ENCODE measurements at places on chromosomes 13 and 19.

GRCh38 chr19:35856546-35857149, at the start of gene KIRREL2:
Gene KIRREL2 (plus strand): TSS chr19:35856911. CDS start chr19:35857120, 209 bp downstream.
- no peak for DNase-seq

DNA sequence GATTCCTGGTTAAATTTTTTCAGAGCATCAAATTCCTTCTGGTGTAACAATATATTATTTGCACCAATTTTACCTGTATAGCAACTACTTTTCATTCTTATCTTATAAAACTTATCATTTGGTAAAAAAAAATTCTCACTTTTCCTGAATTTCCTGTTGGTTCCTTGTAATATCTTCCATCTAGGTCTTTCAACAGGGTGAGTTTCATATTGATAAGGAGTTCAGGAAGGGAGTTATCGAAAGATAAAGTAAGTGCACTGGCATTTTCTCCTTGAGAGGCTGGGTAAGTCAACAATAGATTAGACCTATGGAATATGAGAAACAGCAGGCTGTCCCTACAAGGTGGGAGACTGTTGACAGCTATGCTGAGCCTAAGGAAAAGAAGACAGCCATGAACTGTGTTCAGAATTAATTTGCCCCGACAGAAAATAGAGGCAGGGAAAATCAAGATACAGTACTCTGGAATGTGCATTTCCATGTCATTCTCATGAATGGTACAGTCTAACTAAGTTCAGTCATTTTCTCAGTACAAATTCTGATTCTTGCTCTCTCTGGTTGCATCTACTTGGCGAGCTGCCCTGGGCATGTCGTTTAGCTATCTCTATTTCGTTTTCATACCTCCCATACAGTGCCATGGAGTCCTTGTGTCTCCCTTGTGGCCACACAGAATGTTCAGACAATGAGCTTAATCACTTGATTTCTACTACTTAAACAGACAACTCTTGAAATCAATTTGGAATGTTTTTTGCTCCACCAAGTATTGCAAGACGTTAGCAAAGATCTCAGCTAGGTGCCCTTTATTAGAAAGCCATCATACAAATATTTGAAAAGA, 9.9 kb downstream of the IGFL1 start:
- DNase-seq, result no peak

DNA sequence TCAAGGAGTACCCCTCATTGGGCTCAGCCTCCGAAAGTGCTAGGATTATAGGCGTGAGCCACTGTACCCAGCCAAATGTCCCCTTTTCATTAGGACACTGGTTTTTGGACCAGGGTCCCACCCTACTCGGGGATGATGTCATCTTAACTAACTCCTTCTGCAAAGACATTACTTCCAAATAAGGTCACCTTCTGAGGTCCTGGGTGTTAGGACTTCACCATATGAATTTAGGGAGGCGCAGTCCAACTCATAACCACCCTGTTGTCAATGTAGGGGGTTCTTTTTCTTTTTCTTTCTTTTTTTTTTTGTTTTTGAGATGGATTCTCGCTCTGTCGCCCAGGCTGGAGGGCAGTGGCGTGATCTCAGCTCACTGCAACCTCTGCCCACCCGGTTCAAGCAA, 32.7 kb upstream of the NFIC start:
- no peak for DNase-seq

DNA sequence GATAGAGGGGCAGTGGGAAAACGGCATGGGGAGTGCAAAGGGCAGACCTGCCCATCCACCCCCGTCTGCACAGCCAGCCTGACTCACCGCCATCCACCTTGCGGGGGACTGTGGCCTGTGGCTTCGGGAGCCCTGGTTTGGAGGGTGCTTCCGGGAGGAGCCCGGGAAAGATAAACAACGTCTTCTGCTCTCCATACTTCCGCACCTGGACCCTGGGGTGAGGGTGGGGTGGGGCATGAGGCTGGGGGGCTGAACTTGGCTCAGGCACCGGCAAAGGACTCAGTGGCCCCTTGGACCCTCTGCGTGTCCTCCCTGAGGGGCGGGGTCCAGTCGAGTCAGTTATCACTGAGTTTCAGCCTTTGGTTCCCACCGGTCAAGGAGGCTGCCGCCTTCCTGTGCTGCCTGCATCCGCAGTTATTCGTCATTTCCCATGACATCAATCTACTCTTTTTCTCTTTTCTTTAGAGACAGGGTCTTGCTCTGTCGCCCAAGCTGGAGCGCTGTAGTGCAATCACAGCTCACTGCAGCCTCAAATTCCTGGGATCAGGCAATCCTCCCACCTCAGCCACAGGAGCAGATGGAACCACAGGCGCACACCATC, 3.2 kb downstream of the GPR108 start:
- DNase-seq, result no peak

- no peak for DNase-seq
Measured at GRCh38 chr13:21511849-21512248, 52.7 kb upstream of the ZDHHC20 start.

- no peak for DNase-seq
Measured at GRCh38 chr13:72403396-72404010, 323.9 kb downstream of the MZT1 start.

GRCh38 chr19:45280471-45280961, 29.4 kb downstream of the MARK4 start:
- DNase-seq, result no peak

DNA sequence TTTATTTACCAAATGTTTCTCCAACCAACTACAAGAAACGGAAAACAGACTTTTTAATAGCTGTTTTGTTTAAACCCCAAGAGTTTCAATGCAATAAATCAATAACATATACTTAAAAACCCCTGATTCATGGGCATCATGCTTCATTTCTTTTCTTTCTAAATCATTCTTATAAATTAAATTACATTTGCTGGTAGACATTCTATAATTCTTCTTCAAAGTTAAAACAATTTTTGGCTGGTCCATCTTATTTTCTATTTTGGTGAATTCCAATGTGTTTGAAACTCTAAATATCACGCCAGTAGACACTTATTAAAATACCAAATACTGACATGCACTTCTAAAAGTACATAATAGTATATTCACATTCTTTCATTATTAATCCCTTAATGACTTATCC, 408.6 kb downstream of the LIG4 start:
- no peak for DNase-seq

DNA sequence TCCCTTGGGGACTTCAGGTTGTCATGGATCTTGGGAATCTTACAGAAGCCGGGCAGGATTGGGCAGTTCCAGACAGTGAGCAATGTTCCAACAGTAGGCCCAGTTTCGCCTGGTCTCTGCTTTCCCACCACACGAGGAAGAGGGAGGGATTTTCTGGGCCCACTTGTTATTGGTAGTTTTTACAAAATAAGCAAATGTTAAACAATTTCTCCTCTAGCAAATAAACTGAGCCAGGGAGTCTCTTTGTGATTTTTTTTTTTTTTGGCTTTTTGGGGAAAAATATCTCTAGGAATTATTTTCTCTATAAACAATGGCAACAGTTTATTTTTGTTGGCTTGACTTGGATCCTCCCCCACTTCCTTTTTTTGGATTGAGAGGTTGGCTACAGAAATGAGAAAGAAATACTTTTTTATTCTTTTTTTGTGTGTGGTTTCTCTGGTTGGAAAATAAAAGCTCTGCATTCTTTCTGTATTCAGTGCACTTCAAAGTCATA, 89.3 kb downstream of the TM9SF2 start:
- no peak for DNase-seq

DNA sequence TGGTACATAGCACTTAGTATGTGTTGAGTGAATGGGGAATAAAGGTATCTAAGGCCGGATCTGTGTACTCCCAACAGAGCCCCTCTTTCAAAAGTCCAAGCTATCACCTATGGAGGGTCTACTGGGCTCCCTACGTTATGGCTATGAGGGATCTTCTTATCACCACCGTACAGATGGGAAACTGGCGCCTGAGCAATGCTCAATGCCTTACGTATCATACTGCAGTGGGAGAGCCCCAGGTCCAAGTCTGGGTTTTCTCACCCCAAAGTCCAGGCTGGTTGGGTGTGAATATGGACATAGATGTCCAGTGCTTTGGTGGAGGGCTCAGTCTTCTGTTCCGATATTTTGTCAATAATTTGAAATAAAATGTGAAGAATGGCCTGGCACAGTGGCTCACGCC, 13.1 kb upstream of the GGACT start:
- no peak for DNase-seq

DNA sequence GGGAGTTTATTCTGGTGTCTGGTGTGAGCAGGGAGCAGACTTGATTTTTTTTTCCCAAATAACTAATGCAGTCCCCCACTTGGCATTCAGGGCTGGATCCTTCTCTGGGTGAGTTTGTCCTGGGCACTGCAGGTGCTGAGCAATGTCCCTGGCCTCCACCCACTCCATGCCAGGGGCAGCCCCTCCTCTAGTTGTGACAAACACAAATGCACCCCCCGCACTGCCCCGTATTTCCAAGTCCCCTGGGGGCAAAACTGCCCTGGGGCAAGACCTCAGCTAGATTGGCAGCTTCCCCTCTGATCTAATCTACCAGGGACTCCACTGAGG, 6.4 kb downstream of the MOB3A start:
- DNase-seq, result no peak

DNA sequence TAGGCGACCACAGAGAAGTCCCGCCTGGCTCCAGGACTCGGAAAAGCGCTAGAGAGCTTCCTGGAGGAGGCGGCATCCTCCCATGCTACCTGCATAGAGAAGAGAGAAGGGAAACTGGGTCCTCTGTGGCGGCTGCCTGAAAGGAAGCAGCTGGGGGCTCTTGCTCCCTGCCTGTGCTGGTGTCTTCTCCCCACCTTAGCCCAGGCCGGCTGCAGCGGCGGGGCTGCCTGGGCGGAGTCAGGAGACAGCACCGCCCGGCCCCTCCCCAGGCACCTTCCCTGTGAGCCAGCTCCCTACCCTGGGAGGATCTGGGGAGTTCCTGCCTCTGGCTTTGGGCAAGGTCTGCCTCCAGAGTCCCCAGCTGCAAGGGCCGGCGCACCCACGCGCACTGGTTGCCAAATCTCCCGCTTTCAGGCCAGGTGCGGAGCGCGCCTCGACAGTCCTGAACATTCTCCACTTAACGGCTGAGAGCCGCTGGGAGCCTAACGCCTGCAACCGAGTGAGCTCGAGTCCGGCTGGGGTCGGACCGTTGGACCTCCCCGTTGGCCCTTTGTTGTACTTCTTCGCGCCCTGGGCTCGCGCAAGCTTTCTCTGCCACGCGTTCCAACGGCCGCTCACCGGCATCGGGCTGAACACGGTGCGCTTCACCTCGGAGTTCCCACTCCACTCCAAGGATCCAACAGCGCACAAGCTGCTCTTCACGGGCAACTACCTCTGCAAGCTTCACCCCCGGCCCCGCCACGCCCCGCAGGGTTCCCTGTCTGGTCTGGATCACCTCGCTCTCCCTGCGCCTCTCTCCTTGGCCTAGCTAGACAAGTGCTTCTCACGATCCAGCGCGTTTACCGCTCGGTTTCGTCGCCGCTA, 21.8 kb upstream of the ZNF30 start:
- no peak for DNase-seq

GRCh38 chr13:104759069-104759468, 1692.9 kb upstream of the SLC10A2 start:
- no peak for DNase-seq

- no peak for DNase-seq
Measured at GRCh38 chr19:49282184-49282583, 42.8 kb downstream of the SLC6A16 start.

GRCh38 chr19:13835791-13836723, 40.8 kb downstream of the ZSWIM4 start:
- no peak for DNase-seq

GRCh38 chr13:58620176-58620575, 988.6 kb downstream of the PCDH17 start:
- no peak for DNase-seq

DNA sequence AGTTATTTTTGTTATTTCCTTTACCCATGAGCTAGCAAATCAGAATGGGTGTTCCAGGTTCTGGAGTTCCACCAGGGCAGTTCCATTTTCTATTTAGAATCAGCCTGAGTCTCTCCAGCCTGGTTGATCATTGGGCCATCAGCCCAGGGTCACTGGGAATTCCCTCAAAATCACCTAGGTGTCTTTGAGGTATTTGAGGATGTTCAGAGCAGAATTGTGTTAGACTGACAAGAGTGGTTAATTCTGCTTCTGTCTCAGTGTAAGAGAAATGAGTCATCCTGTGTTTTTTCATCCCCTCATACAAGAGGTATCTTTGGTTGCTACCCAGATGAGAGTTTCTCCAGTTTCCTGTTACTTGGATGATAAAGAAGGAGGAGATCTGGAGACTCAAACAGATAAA, 11.7 kb downstream of the ZNF66 start:
- DNase-seq, result no peak

DNA sequence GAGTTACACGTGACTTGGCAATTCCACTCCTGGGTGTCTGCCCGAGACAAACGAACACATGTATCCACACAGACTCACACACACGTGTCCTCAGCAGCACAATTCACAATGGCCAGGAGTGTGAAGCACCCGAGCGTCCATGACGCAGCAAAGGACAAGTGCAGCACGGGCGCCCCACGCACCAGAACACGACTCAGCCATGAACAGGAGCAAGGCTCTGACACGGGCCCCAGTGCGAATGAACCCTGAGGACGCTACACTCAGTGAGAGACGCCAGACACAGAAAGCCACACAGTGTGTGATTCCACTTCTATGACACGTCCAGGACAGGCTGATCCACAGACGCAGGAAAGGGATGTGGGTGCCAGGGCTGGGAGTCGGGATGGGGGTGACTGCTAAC, 36.4 kb downstream of the PIP5K1C start:
- DNase-seq, result no peak

Data from right atrium auricular region (tissue), 2 donors.